ENCODE measurements at places on chromosomes 1 and 21. TPM values are rescaled to one million over a fixed set of nuclear protein-coding genes. Genes with fewer than 3 reads are reported as not detected.

CELA2B gene
- total RNA-seq: not detected

GBP1 gene
- 12.9 TPM for total RNA-seq

TINAGL1 gene
- 14.5 TPM for total RNA-seq

KLF17 gene
- 0.74 TPM for total RNA-seq

REN gene
- not detected for total RNA-seq

IL20 gene
- total RNA-seq: not detected

ILDR2 gene
- total RNA-seq: 8.3 TPM

PM20D1 gene
- not detected for total RNA-seq

ACOT11 gene
- 1.9 TPM for total RNA-seq

FAM229A gene
- 1.2 TPM for total RNA-seq

DNALI1 gene
- total RNA-seq: not detected

GRCh38 chr1:103160281-103160680 is 52.0 kb upstream of the COL11A1 start:
- DNase-seq: peak; percentile 64

- no peak for DNase-seq
Measured at GRCh38 chr1:196403803-196404690, 204.2 kb downstream of the KCNT2 start.

GRCh38 chr1:23984417-23985186 is 4.5 kb upstream of the SRSF10 start:
- DNase-seq: no peak

DNA sequence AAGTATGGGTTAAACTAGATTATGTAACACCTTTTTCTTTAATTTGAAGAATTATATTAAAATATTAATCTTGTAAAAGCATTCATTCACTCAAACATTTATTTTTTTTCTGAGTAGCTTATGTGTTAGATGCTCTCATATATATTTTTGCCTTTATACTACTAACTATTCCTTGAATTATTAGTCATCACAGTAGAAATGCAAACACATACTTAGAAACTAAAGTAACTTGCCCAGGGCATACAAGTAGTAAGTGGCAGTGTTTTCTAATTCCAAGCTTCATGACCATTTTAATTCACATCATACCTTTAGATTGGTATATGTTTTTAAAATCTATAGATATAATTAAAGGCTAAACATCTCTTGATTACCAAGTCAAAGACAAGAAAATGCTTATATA is 1271.0 kb downstream of the BRINP3 start:
- no peak for DNase-seq

DNA sequence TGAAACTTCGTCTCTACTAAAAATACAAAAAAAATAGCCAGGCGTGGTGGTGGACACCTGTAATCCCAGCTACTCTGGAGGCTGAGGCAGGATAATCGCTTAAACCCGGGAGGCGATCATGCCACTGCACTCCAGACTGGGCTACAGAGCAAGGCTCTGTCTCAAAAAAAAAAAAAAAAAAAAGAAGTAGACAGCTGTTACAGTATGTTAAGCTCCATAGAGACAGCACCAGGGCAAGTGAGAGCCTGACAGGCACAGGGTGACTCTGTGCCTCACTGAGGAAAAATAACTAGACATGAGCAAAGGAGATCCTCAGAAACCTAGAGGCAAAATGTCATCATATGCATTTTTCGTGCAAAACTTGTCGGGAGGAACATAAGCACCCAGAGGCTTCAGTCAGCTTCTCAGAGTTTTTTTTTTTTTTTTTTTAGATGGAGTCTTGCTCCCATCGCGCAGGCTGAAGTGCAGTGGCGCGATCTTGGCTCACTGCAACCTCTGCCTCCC is 9.0 kb upstream of the PRDX1 start:
- no peak for DNase-seq

- no peak for DNase-seq
Measured at GRCh38 chr1:45016767-45017166, 4.7 kb downstream of the UROD start.

DNA sequence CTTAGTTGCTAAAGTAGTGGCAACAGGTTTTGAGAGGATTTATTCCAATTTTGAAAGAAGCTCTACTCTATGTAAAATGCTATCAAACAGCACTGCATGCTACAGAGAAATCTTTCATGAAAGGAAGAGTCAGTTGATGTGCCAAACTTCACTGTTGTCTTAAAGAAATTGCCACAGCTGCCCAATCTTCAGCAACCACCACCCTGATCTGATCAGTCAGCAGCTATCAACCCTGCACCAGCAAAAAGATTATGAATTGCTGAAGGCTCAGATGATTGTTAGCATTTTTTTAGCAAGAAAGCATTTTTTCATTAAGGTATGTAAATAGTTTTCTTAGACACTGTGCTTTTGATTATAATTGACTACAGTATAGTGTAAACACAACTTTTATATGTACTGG is 49.6 kb downstream of the SLC9C2 start:
- DNase-seq: no peak

DNA sequence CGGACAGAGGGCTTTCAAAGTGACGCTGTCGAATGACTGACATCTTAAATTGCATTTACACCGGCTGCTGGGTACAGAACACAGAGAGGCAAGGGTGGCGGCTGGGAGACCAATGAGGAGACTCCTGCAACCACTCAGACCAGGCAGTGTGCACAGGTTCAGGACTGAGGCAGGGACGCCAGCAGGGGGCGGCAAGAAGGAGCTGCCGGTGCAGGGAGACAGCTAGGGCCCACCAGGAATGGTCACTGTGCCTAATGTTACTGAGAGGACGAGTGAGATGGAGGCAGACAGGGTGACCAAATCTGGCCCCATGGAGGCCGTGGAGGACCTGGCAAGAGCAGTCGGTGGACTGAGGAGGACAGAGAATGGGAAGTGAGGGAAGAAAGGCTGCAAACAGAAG is 23.5 kb downstream of the GLIS1 start:
- peak; percentile 26 for DNase-seq

DNA sequence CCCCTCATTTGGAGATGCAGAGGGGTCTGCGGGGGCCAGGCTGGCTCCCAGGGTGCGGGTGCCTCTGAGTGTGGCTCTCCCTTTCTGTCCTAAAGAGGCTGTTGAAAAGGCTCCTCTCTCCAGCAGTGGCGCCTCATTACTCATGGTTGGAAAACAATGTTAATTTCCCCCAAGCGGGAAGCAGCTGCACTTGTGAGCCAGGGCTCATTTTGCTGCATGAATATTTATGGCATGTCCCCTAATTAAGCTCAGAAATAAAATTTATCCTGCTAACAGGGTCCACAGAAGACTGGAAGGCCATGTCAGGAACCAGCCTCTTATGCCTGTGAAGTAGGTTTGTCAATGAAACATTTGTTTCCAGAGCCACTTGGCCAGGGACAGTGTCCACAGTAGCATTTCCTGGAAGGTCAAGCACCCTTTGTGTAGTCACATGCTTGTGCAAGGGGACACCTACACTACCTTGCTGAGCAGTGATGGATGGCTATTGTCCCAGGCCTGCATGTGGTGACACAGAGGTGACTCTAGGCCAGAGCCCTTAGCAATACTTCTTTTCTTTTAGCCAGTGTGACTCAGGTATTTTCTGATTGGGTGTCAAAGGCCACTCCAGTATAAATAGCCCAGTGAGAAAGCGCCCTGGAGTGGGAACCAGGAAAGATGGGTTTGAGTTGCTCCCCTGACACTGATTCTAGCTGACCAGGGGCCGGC is 259.0 kb downstream of the FOXD2 start:
- no peak for DNase-seq

GRCh38 chr1:182192215-182192614 is 130.7 kb upstream of the ZNF648 start:
- DNase-seq: no peak

DNA sequence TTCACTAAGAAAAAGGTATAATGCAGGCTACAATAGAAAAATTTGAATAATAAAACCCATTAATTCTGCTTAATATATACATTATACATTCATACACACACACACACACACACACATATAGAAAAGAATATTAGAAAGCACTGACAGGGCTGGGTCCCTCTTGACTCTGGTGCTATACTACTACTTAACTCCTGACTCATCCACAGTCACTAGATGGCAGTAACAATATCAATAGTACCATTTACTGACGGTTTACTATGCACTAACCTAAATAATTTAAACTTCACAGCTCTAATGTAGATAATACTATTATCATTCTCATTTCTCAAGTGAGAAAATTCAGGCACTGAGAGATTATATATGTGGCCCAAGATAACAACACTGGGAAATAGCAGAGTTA is 87.5 kb downstream of the COP1 start:
- DNase-seq: peak; percentile 11

DNA sequence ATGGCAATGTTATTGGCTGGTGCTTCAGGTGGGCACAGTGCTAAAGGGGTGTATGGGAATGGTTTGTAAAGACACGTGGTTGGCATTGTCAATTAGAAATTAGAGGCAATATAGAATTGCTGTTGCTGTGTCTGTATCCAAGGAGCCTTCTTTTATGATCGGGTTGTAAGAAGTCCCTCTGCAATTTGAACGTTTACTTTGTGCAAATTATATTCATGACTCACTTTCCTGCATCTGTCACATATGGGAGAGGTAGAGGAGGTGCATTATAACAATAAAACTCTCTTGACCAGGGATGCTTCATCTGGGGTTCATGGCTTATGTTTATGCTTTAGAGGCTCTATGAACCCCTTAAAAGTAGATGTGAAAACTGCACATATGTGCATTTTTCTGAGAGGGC is 130.4 kb upstream of the DNAH14 start:
- DNase-seq: peak; percentile 37

GRCh38 chr1:41152622-41153044 is 89.5 kb downstream of the SCMH1 start:
- DNase-seq: peak; percentile 86

GRCh38 chr1:27527223-27527889 is 37.4 kb upstream of the WASF2 start:
- DNase-seq: no peak

GRCh38 chr1:57916041-57916440 is 492.2 kb upstream of the DAB1 start:
- no peak for DNase-seq

DNA sequence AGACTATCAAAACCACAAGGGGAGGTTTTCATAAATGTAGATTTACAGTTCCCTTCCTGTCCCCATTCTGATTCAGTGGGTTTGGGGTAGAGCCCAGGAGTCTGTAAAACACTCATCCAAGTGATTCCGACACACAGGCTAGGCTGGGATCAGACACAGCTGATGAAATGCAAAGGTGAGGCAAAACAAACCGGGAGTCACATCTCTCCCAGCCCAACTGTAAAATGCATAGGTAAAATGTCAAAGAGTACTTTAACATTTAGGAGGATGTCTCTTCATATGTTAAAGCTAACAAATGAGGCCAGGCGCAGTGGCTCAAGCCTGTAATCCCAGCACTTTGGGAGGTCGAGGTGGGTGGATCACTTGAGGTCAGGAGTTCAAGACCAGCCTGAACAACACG is 45.0 kb downstream of the ZNF281 start:
- peak; percentile 49 for DNase-seq

DNA sequence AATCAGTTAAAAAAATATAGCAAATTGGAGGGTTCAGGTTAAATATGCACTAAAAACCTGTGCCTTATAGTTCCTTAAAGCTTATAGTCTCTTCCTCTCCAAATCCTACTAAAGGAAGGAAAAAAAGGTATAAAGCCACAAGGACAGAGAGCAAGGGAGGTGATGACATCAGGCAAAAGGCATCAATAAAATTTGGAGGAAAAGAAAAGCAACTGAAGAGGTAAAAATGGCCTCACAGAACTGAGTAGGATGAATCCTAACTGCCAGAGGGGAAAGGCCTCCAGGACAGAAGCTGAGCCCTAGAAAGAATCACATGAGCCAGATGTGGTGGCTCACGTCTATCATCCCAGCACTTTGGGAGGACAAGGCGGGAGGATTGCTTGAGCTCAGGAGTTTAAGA is 8.1 kb downstream of the CCSAP start:
- no peak for DNase-seq

DNA sequence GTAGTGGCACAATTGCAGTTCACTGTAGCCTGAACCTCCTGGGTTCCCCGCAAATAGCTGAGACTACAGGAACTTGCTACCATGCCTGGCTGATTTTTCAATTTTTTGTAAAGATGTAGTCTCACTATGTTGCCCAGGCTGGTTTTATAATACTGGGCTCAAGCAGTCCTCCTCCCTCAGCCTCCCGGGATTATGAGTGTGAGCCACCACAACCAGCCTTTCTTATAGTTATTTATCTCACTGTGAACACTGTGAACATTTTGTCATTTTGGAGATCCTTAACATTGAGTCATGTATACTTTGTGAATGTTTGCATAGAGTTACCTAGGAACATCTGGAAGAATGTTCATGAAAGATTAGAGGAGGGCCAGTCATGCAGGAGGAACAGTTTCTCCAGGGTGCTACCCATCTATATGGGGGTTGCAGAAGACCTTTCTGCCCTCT is 127.1 kb upstream of the CACYBP start:
- peak; percentile 9 for DNase-seq

DNA sequence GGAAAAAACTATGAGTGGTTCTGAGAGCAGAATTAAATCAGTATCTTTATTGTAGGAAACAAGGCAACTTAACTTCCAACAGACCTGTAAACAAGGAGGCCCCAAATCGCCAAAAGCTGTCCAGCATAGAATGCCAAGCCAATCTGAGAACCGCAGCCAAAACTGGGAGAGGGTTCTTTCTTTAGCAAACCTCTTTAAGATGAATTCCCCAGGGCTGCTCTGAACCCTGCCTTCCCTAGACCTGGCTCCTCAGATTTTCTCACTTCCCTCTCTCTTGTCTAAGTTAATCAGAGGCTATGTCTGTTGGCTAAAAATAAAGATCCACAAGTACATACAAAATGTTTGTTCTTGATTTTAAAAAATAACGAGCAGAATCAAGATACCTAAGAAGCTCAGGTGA is 141.4 kb downstream of the SMYD3 start:
- no peak for DNase-seq

- peak; percentile 8 for DNase-seq
Measured at GRCh38 chr1:182263706-182264105, 127.9 kb downstream of the GLUL start.

GRCh38 chr21:45541221-45542039 is 810 bp downstream of the SLC19A1 start:
- DNase-seq: peak; percentile 56

DNA sequence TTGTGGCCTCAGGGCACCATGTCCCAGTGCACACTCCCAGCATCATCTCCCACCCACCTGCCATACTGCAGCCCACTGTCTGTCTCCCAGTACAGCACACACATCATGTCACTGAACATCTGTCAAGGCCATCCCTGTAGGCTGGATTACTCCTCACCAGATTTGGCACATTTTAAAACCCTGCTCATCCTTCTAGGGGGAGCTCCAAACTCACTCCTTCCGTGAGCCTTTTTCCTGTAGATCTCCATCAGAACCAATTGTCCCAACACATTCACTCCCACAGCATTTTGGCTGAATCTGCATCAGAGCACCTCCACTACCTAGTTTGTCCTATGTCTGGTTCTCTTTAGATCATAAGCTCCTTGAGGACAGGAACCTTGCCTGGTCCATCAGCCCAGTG is 58.6 kb upstream of the GRIK3 start:
- no peak for DNase-seq

GRCh38 chr1:230415405-230416132 is 10.6 kb downstream of the PGBD5 start:
- DNase-seq: no peak

- DNase-seq: no peak
Measured at GRCh38 chr1:114512595-114513280, 1.7 kb upstream of the TRIM33 start.

GRCh38 chr1:9455487-9456234 is 83.6 kb upstream of the SLC25A33 start:
- DNase-seq: no peak
